ENCODE measurements at places on chromosomes 13 and 19.

DNA sequence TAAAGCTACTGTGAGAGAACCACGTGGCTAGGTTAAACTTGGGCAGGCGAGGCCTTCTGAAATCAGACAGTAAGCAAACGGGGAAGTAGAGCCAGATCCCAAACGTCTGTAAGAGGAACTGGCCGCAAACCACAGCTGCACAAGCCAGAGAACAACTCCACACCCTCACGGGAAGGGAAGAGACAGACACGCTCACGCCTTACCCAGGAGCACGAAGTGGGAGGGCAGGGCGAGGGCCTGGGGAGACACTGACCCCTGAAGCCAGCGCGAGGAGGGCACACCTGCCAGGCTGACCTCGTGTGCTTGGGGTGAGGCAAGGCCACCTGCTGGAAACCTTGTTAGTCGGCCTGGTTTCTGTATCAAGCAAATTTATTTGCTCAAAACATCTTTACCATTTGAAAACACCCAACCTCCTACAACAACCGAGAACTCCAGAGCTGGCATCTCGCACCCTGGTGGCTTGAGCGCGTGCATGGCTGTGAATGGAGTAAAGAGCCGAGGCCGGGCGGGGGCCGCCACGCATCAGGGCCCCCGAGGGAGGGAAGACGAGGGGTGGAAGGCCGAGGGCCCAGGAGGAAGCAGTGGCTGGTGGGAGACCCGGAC lies 7.3 kb downstream of the POLR2E start:
- no peak for DNase-seq

DNA sequence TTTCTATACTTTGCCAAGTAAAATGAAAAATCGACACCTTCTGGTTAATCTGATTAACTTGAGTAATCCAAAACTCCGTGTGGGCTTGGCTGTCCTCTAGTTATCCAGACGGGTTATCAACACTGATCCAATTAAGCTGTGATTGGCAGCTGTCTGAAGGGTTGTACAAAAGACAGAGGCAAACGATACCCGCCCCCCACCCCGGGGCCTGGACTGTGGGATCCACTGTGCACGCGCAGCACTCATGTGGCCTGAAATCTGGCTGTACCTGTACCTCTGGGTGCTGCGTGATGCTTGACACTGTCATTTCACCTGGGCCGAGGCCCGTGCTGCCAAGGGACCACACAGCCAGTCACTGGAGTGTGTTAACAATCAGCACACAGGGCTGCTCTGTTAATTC lies 53.5 kb downstream of the COL4A2 start:
- DNase-seq, result no peak

- DNase-seq, result peak; percentile 50
Observed at GRCh38 chr13:28492569-28493367, 2.2 kb downstream of the FLT1 start.

- DNase-seq, result no peak
Observed at GRCh38 chr13:74682746-74683145, 548.5 kb upstream of the KLF12 start.

- DNase-seq, result no peak
Observed at GRCh38 chr19:993361-993830, 6.8 kb upstream of the GRIN3B start.

DNA sequence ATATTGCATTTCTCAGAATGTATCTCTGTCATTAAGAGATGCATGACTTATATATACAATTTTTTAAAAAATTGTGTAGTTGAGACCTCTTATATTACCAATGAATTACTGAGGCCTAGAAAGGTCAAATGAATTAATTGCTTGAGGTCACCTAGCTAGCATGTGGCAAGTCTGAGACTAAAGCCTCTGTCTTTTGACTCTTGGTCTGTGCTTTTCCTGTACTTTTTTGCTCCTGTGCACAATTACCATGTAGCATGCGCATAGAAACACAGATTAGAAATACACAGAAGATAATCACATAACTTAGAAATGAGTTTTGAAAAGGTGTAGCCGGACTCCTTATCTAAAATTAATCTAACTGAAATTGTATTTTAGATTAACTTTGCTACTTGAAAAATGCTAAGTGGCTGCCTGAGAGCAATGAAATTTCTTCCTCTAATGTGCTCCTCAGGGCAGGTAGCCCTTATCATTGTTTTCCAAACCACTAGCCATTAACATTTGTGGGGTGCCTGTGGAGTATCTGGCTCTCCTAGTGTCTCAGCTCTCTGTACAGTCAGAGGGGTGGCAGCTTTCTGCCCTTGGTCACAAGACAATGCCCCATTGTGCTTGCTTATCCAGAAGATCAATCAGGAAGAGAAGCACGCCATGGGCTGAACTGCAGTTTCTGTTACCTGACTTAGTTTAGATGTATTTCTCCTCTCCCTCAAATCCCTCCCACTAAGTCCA lies 119.6 kb downstream of the RFC3 start:
- no peak for DNase-seq

GRCh38 chr19:797528-798414 lies 519 bp downstream of the PTBP1 start:
- DNase-seq, result peak; percentile 91

DNA sequence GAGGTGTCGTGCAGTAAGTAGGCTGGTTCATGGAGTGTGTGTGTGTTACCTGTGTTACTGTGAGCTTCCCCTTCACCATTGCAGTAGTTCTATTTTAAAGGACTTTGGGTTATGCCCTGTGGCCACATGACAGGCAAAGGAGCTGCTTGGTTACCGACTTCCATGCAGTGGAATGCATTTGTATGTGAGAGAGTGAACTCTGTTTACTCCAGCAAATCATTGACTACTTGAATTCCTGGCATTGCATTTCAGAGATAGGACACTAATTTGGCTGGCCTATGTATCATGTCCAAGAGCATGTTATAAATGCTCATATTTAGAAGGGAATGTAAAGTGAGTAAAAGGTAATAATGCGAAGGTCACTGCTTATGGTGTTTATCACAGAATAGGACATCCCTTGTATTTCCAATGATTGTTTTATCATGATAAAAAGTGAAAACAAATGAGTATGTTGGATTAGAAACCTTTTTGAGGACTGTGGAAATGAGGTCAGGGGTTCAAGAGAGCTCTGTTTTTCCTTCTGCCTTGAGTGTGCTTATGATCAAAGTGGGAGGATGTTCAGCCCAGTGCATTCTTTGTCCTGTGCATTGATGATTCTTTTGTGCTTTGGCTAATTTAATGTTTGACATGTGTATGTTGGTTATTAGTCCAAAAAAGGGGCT lies 156.5 kb downstream of the LMO7 start:
- no peak for DNase-seq

DNA sequence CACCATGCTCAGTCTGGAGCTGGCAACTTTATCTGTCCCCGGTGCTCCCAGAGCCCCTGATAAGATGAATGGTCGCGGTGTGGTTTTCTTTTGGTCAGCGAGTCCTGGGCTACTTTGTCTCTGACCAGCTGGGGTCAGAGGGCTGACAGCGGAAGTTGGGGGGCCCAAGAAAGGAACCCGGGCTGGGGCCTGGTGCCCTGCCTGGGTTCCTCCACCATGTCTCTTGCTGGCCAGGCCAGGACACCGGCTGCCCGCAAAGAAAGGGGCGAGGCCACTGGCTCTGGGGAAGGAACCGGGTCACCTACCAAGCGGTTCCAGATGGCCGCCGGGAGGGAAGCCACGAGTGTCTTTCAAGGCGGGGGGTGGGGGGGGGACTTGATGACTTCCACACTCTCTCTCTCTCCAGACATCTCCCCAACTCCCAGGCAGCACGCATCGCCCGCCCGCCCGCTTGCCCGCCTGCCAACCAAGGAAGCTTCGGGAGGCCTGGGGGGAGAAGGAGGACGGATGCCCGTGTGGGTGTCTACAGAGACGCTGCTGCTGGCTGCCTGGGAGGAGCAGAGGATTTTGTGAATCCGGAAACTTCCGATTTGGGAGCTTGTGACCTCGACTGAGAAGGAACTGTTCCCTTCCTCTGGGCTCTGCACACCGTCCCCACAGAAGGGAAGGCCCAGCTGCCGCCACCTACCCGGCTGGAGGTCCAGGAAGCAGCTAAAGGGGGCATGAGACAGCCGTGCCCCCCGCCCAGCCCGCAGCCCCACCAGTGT lies 1.1 kb downstream of the PIP5K1C start:
- peak; percentile 50 for DNase-seq

- peak; percentile 44 for DNase-seq
Observed at GRCh38 chr19:38559428-38560401, 58.0 kb downstream of the MAP4K1 start.

DNA sequence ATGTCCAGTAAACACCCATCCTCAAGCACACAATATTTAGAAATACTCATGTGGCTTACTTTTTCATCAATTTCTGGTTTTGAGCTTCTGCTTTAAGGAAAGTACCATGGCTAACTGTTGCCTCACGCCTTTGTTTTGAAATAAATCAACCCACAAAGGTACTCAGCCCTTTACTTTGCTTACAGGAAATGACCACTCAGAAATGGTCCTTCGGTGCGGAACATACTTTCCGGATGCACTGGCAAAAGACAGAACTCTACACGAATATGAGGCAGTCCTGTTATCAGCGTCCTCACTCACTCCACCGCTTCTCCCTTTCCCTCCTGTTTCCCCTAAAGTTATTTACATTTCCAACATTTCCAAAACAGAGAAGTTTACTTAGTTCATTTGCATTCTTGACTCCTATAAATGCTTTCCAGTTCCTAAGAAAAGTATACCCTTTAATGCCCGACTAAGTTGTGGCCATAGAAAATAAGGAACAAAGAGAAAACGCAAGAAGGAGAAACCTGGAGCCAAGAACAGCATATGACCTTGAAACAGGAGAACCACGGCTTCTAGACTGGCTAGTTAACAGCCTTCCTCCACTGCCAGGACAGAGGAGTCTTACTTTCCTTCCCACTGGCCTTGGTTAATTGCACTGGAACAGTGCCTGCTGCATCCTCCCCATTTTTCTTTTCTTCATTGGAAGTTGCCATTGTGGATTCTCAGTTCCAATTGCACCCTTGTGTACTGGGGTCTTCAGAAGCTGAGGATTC lies 10.6 kb downstream of the FPR2 start:
- no peak for DNase-seq

- no peak for DNase-seq
Observed at GRCh38 chr19:39111593-39112199, 13.9 kb upstream of the PAK4 start.

DNA sequence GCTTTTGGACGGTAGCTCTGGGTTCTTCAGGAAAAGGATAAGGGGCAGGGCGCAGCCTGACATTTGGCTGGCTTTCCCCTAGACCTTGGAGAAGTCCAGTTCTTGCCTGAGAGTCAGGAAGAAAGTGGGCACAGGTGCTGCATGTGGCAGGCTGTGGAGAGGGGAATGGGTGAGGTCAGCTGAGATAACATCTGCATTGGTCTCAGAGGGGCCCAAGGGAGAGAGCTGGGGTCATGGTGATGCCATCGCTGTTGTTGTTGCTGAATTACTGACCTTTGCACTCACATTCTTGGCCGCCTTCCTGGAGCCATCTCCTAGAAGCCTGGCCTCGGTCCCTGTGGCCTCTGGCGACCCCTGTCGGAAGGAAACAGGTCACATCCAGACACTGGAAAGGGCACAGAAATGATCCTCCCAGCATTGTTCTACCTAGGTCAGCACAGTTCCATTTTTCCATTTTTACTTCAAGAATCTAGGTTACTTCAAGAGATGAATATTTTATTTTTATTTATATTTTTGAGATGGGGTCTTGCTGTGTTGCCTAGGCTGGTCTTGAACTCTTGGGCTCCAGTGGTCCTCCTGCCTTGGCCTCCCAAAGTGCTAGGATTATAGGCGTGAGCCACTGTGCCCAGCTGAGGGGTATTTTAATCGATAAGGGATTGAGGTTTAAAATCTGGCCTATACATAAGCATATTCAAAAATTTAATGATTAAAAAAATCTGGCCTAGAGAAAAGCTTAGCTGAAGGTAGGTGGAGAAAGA lies 6.5 kb upstream of the LIPE start:
- DNase-seq, result peak; percentile 75

DNA sequence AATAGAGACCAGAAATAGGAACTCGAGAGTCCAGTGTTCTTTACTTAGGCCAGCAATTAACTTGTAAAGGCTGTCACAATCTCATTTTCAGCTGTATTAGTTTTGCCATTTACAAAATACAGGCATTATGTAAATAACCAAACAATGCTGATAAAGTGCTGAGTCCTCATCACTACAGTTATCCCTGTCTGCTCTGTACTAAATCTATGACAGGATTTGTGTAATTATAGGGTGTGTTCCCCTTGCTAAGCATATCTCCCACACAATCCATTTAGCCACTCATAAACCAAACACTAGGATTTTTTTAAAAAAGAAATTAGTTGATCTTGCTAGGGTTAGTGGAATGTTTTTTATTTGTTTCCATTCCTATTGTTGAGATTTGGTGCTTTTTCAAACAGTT lies 23.2 kb downstream of the PDX1 start:
- DNase-seq, result no peak

DNA sequence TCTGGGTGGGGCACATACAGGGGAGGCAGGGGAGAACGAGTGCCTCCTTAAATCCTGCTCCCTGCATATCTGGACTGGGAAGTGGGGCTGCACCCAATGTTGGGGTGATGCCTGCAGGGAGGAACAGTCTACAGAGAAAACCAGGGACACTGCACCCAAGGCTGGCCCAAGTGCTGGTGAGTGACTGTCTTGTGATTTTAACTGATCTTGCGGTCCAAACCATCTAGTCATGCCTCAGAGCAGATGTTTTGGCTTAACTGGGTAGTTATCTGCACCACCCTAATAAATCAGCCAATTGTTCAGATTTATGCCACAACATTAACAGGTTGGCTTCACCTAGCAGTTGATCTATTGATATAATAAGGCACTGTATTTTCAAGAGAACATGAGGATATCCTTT lies 219.2 kb upstream of the IRS2 start:
- DNase-seq, result no peak

- DNase-seq, result no peak
Observed at GRCh38 chr19:1035998-1036621, 3.8 kb upstream of the ABCA7 start.

DNA sequence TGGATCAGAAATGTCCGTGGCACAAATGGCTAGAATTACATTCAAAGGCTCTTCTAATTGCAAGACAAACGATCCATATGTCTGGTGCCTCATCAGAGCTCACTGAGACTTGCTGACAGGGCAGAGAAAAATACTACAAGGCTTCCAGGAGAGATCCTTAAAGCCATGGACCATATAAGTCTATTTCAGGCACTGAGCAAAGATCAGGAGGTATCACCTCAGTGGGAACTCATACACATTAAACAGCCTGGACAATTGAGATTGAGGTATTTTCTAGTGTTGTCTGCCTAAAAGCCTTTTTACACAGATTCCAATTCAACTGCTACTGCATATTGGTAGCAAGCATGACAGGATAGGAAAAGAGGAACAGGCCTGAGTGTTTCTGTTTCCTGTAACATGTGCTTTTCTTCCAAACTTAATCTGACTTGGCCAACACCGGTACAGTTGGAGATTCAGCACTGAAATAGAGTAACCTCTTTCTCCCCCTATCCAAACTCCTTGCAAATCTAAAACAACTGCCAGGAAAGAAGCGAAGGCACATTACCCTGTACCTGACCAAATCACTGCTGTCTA lies 65.9 kb downstream of the SERP2 start:
- no peak for DNase-seq

DNA sequence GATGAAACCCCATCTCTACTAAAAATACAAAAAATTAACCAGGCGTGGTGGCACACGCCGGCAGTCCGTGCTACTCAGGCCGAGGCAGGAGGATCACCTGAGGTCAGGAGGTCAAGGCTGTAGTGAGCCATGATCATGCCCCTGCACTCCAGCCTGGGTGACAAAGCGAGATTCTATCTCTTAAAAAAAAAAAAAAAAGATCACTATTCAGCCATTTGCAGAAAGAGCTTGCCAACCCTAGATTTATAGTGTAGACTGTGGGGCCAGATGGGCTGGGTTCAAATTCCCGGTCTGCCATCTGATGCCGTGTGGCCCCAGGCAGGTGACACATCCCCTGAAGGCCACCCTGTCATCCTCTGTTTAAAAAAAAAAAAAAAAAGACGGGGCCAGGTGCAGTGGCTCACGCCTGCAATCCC lies 28.9 kb downstream of the SMIM24 start:
- DNase-seq, result no peak

- DNase-seq, result no peak
Observed at GRCh38 chr13:29081036-29081435, 260.9 kb downstream of the MTUS2 start.
